ENCODE measurements at places on chromosomes 16 and 17. TPM values are rescaled to one million over a fixed set of nuclear protein-coding genes. Genes with fewer than 3 reads are reported as not detected.

- H3K27me3 ChIP-seq: peaks cover 5% of the 10 kb centered on the region
- no peaks in the 10 kb centered on the region for H3K4me1 ChIP-seq
- no peak overlapping the region for H3K27ac ChIP-seq
- H3K4me3 ChIP-seq: no peak overlapping the region
- H3K36me3 ChIP-seq: no peaks in the 10 kb centered on the region
These were observed 33.7 kb upstream of the KDM8 start for GRCh38 chr16:27169511-27170071.

- no peak overlapping the region for H3K4me3 ChIP-seq
- H3K27me3 ChIP-seq: no peaks in the 10 kb centered on the region
These were observed 42.5 kb downstream of the DNAH17 start for GRCh38 chr17:78534492-78535272.

The GRAPL gene
- 10.8 TPM for total RNA-seq

DNA sequence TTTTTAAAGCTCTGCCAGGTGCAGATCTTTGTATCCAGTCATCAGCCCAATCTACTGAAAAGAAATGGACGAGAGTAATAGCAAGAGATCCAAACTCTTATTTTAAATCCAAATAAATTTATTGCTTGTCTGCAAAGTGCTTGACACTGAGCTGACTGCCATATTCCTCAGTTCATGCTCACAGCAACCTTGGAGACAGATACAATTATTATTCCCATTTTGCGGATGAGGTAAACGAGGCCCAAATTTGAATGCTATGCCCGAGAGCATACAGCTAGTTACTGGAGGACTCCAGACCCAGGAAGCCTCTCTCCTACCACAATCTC is 620 bp downstream of the NOB1 start:
- H3K36me3 ChIP-seq: peaks cover 37% of the 10 kb centered on the region
- H3K27me3 ChIP-seq: no peaks in the 10 kb centered on the region

DNA sequence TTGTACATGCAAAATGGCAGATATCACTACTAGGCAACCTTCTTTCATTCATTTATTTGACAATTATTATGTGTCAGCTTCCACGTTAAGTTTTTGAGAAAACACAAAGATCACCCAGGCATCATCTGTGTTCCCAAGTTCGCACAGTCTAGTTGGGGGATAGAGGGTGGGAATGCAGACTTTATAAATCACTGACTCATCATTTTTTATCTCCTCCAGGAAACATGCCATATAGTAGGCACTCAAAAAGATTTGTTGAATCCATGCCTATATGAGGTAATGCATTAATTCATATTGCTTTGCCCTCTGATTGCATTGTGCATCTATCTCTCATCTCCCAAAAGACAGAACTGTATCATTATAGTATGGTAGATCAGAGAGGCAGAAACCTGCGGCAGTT is 196.8 kb upstream of the TOX3 start:
- no peaks in the 10 kb centered on the region for H3K36me3 ChIP-seq
- no peaks in the 10 kb centered on the region for H3K4me1 ChIP-seq
- no peak overlapping the region for H3K27ac ChIP-seq
- DNase-seq: no peak
- H3K4me3 ChIP-seq: no peak overlapping the region
- no peaks in the 10 kb centered on the region for H3K27me3 ChIP-seq

- peaks cover 33% of the 10 kb centered on the region for H3K4me1 ChIP-seq
- no peak for DNase-seq
- H3K27me3 ChIP-seq: no peaks in the 10 kb centered on the region
- H3K4me3 ChIP-seq: peak overlapping the region; percentile 92
- peaks cover 26% of the 10 kb centered on the region for H3K36me3 ChIP-seq
These were observed 873 bp upstream of the RPS2 start for GRCh38 chr16:1965396-1966001.
